ENCODE measurements at places on chromosomes 3 and 15.

- DNase-seq, result no peak
These were observed 69.5 kb downstream of the KCNAB1 start for GRCh38 chr3:156189927-156190326.

DNA sequence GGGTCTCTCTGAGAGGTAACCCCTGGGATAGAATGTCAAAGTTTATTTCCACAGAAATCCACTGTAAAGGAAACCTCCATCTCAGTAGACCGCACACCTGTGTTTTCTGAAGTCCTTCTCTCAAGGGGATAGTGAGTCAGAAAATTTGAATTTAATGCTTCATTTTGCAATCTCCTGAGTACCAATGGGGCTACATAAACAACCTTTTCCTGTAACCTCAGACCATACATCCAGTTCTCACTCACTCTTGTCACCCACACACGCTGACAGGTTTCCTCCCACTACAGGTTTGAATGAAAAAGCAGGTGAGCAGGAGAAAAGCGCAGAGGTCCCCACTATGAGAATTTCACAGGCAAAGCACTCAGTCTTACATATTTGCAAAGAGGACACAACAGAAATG lies 165.3 kb upstream of the MCTP2 start:
- no peak for DNase-seq

GRCh38 chr3:111690242-111690641 lies 95.1 kb upstream of the ZBED2 start:
- no peak for DNase-seq

DNA sequence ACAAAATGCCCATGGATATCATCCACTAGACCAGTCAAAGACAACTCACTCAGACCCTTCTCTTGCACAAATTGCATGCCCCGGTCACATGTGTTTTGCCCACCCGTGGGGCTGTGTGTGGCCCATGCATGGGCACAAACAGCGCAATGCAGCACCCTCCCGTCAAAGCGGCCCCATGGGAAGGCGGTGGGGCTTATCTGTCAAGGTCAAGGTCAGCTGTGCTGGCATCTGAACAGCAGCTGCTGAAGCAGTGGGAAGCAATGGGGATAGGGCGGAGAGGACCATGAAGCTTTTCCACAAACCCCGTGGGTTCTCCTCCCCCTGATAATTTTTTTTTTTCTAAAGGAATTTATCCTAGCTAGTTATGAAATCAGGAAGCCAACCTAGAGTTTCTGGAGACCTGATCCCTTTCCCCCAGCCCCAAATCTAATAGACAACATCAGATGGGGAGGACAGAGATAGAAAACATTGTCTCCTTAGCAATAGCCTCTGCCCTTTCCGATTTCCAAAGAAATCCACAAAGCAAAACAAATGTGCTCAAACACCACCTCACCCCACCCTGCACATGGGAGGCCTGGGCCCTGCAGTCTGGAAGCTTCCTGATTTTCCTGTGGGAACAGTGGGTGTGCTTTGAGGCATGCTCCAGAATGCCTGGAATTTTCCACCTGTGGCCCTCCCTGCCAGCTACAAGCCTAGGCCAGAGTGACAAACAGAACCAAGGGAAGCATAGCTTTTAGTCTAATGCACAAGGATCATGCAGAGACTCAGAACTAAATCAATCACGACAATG lies 84.4 kb downstream of the BDH1 start:
- peak; percentile 74 for DNase-seq

DNA sequence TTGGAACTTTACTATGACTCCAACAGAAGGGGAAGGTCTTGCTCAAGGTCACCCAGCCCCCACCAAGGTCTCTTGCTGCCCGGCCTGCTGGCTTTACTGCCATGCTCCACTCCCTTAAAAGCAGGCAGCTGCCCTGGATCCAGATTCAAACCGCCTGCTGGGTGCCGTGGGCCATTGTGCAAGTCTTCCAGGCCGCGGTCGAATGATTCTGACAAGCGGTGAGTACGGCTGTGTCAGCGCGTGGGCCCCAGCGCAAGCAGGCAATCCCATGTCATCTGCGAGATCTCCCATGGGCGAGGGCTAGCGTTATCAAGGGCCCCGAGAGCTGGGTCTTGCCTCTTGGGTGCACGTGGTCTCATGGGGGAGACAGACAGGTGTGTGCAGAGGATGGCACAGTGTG lies 37.6 kb downstream of the CORO2B start:
- no peak for DNase-seq

- peak; percentile 97 for DNase-seq
These were observed 6.3 kb upstream of the PKM start for GRCh38 chr15:72237029-72237852.

- no peak for DNase-seq
These were observed 364.0 kb upstream of the RBMS3 start for GRCh38 chr3:28916713-28917499.
